Fibroblast of skin of scalp (primary cell): ENCODE measurements at places on chromosomes 4 and X.

- no peak for DNase-seq
These were observed 93.2 kb downstream of the IL1RAPL2 start for GRCh38 chrX:104659005-104659744.

DNA sequence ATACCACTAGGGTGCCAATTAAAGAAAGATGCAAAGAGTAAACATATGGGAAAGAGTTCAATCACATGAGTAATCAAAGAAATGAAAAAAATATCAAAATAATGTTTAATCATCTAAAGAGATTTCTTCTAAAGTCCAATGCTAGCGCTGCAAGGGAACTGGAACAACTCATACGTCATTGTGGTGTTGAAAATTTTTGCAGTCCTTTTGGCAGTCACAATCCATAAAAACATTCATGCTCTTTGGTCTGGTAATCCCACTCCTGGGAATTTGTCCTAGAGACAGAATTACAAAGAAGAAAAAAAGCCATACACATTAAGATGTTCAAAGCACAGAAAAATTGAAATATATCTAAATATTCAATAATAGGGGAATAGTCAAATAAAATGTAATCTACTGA, 4.6 kb downstream of the P2RY4 start:
- no peak for DNase-seq

- DNase-seq = no peak
These were observed 257.7 kb upstream of the GNPDA2 start for GRCh38 chr4:44984083-44984482.

DNA sequence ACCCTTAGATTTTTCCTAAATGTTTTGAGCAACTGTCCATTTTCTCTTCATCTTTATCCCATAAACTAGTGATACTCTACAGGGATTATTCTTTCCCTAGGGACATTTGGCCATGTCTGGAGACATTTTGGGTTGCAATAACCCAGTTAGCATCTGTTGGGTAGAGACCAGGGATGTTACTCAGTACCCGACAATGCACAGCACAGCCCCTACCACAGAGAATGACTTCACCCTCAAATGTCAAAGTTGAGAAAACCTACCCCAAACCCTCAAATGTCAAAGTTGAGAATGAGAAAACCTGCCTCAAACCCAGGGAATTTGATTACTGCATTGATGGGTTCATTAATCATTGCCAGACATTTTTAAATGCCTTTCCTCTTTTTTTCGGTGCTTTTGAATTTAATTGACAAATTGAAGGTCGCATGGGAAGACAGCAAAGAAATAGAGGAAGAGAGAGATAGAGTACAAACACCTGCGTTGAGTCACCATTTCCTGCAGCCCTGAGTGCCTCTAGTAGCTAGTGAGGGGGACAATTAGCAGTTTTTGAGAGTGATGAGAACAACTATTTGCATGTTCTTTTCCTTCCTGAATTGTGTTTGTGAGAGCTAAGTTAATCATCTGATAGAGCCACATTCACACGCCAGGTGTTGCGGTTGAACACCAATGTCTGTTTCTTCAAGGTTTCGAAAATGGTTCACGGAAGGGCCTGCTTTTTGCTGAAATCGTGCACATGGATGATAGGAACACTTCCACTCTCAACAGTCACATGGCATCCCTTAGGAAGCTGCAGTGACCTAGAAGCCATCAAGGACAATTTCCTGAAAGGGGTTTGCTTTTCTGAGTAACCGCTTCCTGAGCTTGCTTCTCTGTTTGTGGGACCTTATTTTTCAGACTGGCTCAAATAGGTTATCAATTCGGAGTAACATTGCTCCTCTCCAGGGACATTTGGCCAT, 203.9 kb upstream of the VCX3A start:
- DNase-seq = no peak

DNA sequence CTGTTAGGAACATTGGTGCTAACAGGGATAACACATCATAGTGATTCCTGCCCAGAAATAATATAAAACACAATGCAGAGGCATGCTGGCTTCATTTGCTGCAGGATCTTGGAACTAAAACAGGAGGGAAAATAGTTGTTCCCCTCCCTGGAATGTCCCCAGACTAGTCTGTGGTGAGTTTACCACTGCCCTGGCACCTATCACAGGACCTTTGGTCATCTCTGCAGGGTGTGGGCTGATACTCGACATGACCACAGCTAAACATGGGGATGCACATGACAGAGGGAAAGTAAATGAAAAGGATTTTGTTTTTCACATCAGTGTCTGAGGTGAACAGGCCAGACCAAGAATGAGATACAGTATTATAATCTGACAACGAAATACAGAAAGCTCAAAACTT, 160.2 kb upstream of the DKK2 start:
- no peak for DNase-seq

DNA sequence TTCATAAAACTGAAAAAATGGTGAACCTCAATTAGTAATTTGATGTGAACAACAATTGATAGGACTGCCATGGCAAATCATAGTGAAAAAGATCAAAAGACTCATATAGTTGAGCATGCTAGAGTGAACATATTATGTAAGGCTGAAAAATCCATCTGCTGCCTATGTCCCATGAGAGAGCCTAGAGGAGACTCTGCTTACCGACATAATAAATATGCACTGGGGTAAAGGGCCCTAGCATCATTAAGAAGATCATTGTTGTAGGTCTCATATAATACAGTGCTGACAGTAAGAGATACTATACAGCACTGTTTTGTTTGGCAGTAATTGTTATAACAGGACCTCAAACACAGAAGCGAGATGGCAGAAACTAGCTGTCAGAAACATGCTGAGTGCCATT, 229.0 kb downstream of the PABPC4L start:
- DNase-seq = no peak

DNA sequence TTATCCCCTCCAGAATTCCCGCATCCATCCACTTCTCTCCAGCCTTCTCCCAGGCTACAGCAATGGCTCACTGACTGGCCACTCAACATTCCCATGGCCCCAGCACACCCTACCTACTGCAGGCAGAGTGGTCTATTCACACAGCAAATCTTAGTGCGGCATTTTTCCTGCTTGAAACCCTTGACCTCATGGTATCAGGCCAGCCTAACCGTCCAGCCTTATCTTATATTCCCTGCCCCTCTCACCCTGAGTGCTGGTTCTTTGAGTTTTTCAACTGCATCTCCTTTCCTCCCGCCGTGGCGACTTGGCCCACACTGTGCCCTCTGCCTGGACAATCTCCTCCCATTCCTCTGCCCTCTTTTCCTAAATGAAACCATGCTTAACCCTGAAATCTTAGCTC, 10.0 kb upstream of the S100G start:
- DNase-seq = no peak

- no peak for DNase-seq
These were observed 52.8 kb upstream of the CBR4 start for GRCh38 chr4:169062897-169063244.

DNA sequence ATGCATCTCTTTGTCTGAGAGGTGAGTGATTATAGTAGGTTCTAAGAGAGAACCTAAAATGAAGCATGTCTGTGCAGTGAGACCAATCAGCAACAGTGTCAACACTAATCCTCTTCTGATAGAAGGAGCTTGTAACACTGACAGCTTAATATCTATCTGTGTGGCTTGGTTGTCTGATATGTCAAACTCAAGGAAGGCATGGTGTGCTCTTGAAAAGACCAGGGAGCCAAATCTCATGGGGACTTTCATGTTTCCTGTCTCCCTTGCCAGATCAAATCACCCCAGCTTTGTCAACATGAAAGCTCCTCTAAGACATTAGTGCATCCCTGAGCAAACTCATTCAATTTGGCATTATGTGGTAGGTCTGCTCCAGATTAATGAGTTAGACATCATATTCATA, 95.4 kb downstream of the ANOS1 start:
- DNase-seq = no peak

DNA sequence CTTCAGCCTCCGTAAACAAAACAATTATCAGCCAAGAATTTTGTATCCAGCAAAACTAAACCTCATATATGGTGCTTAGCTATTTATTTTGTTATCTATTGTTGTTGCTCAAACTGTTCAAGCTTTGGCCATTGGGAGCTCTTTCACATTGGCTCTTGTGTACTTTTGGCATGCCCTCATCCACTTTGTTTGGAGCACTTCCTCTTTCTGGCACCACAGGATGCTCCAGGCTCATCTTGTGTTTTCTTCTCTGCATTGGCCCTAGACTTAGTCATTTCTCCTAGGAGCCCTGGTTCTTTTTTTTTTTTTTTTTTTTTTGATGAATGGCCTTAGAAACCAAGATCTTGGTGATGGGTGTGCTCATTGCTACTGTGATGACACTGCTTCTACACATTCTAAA, 74.5 kb downstream of the DIPK2B start:
- DNase-seq = no peak

- DNase-seq = no peak
These were observed 225.8 kb upstream of the GIMD1 start for GRCh38 chr4:106594291-106594952.

GRCh38 chr4:120049732-120050494, 16.7 kb downstream of the MAD2L1 start:
- peak; percentile 84 for DNase-seq

DNA sequence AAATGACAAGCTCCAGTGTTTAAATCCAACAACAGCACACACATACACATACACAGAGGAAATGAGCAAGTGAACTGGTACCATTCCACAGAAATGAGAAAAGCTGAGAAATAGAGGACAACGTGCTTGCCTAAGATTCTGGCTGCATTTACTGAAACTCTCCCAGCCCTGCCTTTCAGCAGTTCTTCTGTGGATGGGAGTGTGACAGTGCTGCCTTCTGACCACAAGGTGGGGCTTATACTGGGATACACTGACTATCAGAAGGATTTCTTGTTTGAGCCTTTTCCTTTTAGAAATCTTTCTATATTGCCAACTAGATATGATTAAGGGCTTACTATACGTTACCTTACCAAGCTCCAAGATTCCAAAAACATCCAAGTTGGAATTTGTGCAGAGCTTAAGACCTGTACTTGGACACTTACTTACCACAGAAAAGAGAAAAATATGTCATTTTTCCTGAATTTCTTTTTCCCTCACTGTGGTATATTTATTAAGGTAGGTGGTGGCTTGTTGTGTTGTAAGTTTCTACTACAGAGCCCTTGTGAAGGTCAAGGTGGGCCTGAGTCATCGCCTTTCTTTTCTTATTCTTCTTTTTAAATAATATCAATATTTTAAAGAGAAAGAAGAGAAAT, 10.7 kb upstream of the CXCL8 start:
- DNase-seq = peak; percentile 81

GRCh38 chr4:120858776-120859175, 63.8 kb downstream of the PRDM5 start:
- no peak for DNase-seq

DNA sequence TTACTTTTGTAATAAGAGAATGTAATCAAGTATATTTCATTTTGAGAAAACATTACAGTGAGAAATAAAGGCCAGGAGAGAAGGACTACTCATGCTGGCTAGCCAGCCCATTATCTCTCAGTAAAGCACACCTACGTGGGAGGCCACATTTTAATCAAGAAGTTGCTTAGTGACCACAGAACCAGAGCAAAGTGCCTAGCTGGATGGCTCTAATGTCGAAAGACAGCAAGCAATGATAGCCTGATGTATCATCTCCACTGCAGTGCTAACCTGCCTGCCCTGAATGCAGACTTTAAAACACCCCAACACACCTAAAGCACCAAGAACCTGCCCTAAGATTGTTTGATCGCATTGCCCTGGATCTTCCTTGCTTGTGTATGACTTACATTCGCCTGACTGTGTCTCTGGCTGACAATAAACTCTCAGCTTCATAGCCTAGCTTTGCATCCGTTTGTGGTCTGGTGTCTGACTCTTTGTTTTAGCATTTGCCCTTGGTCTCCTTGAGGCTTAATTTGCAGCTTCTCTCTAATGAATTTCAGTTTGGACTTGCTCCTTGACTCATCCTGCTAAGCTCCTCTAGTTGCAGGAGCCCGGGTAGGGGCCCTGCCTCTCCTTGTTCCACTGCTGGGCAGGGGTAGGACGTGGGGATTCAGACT, 31.4 kb upstream of the SOWAHD start:
- DNase-seq = no peak

GRCh38 chr4:15716115-15716514, 13.2 kb downstream of the BST1 start:
- no peak for DNase-seq

DNA sequence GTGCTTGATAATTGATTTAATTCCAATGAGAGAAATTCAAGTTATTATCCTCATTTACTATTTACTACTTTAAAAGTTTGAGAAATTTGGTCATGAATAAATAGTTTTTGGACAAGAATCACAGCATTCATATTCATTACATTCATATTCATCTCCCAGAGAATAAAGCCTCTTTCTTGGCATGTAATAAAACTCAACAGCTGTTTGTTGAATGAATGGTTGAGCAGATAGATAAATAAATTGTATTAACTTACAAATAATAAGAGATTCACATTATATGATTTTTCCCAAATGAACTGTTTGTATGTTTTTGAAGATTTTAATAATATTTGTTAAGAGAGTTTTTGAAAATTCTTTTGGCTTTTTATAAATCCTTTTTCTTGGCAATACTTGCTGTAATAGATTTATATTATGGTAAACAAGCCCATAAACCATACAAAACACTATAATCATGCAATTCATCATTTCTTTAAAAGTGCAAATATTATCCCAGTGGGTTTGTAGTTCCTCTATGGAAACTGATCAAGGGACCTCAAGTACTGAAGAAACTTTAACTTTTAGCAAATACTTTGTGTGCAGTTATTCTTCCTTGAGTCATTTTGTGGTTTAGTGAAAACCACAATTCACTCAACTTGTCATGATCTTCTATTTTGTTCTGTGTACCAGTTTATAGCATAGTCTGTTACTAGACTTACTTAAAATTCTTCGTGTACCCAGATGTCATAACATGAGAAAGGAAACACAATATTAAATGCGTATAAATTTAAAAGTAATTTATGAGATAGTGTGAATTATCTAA, 371.8 kb downstream of the ADGRL3 start:
- peak; percentile 72 for DNase-seq

- no peak for DNase-seq
These were observed 77.4 kb upstream of the GPR50 start for GRCh38 chrX:151099001-151099400.

GRCh38 chr4:146417822-146418221, 103.9 kb downstream of the SLC10A7 start:
- DNase-seq = no peak

DNA sequence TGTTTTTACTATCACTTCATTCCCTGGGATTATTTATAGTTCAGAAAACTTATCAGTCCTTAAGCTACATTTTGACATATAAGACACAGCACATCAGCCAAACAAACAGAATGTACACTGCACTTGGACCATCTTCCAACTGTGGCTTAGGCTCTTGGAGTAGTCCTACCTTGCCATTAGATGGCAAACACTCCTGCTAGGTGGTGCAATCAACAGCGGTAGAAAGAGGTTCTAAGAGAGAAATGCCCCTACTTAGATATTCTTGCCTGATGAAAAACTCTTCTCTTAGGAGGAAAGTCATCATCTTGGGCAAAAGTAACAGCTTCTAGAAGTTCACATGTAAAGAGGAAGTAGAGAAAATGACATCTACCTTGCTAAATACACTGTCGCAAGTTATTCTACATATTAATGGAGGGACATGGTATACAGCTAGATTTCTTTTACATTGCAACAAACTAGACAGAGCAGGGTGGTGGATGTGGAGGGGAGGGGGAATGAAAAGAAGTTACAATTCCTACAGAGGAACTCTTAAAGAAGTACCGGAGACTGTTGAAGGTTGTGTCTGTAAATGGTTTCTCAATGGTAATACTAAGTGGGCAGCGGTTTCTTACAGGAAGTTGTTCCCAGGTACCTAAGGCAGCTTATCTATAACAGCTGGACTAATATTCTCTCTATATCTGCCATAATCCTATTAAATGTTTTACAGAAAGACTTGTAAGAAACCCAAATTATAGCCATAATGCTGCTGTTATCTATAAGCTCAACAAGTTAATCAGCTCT, 8.1 kb upstream of the STPG2 start:
- DNase-seq = no peak

GRCh38 chr4:175833574-175834311, 21.7 kb upstream of the GPM6A start:
- no peak for DNase-seq
